Substantia nigra (tissue), 51 donors: ENCODE measurements at places on chromosomes 4 and X.

- no peak for DNase-seq
Observed at GRCh38 chrX:49273181-49273727, 3.7 kb downstream of the PPP1R3F start.

DNA sequence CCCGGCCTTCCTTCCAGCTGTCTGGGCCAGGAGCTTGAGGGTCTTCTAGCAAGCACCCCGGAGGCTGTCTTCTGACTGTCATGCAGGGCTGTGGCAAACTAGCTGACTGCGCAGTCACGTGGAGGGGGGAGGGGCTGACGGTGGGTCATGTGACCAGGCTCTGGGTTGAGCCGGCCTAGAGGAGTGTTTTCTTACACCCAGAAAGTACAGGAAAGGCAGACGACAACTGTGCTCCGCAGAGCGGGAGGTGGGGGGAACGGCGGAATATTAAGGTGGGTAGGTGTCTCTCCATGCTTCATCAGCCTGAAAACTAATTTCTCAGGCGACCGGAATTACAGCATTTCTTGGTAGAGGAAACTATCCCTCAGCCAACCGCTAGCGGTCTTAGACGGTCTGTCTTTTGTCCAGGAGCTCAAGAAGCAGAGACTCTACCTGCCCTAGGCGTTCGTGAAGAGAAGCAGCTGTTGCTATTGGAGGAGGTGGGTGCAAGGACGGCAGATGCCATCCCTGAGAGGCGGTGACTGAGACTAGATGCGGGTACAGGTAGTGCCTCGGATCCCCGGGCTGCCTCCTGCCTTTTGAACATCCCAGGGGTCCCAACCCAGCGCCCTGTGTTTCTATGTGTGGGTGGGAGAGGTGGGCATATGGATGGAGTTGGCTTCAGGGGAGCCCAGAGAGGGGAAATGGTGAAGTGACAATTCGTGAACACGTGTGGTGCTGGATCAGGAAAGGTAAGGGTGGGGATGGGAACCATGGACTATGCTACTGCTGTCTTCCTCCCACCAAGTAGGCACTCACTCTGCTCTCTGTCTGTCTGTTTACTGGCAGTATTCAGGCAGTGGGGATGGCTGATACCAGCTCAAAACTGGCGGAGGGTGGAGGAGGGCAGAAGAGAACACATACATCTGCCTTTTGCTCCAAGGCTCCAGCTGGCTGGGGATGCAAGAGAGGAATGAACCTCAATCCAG lies 8.8 kb downstream of the GPRASP1 start:
- DNase-seq = peak; percentile 84

DNA sequence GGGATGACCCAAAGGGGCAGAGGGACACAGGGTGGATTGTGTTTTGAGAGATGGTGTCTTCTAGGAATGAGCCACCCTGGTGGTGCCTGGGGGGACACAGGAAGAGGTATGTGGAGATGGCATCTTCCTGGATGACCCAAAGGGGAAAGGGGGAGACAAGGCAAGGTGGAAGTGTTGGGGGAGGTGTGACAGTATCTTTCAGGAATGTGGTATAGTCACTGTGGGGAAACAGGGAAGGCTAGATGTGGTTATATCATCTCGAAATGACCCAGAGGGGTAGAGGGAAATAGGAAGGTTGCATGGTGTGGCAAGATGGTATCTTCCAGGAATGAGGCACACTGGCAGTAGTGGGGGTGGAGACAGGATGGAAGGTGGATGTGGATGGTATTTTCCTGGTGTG lies 62.9 kb downstream of the MAOA start:
- no peak for DNase-seq

- DNase-seq = no peak
Observed at GRCh38 chrX:147847999-147848398, 63.7 kb upstream of the FMR1 start.

- DNase-seq = no peak
Observed at GRCh38 chr4:4872314-4872903, 12.9 kb downstream of the MSX1 start.
